Ovary (tissue), 10 donors: ENCODE measurements at places on chromosomes 16 and 17. TPM values are rescaled to one million over a fixed set of nuclear protein-coding genes. Genes with fewer than 3 reads are reported as not detected.

MYO18A gene
- polyA plus RNA-seq: 30.9 TPM

GRCh38 chr17:41511116-41511515 is 5.7 kb upstream of the KRT13 start:
- no peak overlapping the region for H3K27ac ChIP-seq
- H3K4me1 ChIP-seq: no peaks in the 10 kb centered on the region
- no peaks in the 10 kb centered on the region for H3K36me3 ChIP-seq
- H3K27me3 ChIP-seq: no peaks in the 10 kb centered on the region

GRCh38 chr16:27226976-27227705 is 23.8 kb downstream of the KDM8 start:
- H3K36me3 ChIP-seq: no peaks in the 10 kb centered on the region
- H3K4me3 ChIP-seq: no peak overlapping the region
- peaks cover 9% of the 10 kb centered on the region for H3K4me1 ChIP-seq
- H3K27me3 ChIP-seq: no peaks in the 10 kb centered on the region
- no peak for DNase-seq

GRCh38 chr17:8459107-8459506 is 23.4 kb downstream of the NDEL1 start:
- no peaks in the 10 kb centered on the region for H3K4me1 ChIP-seq
- no peaks in the 10 kb centered on the region for H3K36me3 ChIP-seq
- DNase-seq: no peak
- no peak overlapping the region for H3K4me3 ChIP-seq
